ENCODE measurements at places on chromosomes 2 and 18. TPM values are rescaled to one million over a fixed set of nuclear protein-coding genes. Genes with fewer than 3 reads are reported as not detected.

Gene COL4A3
- under 0.01 TPM for polyA plus RNA-seq

- no peaks in the 10 kb centered on the region for H3K36me3 ChIP-seq
- no peak for DNase-seq
- H3K4me3 ChIP-seq: no peak overlapping the region
- no peaks in the 10 kb centered on the region for H3K4me1 ChIP-seq
Measured at GRCh38 chr18:42861271-42861670, 254.2 kb downstream of the RIT2 start.

DNA sequence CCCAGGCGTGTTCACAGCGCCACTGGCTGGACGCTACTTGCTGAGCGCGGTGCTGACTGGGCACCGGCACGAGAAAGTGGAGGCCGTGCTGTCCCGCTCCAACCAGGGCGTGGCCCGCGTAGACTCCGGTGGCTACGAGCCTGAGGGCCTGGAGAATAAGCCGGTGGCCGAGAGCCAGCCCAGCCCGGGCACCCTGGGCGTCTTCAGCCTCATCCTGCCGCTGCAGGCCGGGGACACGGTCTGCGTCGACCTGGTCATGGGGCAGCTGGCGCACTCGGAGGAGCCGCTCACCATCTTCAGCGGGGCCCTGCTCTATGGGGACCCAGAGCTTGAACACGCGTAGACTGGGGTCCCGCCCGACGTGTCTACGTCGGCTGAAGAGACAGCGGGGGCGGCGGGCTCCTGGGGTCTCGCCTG is 891 bp upstream of the KHK start:
- peak overlapping the region; percentile 94 for H3K27ac ChIP-seq
- peak; percentile 94 for DNase-seq
- peak overlapping the region; percentile 58 for H3K4me3 ChIP-seq

DNA sequence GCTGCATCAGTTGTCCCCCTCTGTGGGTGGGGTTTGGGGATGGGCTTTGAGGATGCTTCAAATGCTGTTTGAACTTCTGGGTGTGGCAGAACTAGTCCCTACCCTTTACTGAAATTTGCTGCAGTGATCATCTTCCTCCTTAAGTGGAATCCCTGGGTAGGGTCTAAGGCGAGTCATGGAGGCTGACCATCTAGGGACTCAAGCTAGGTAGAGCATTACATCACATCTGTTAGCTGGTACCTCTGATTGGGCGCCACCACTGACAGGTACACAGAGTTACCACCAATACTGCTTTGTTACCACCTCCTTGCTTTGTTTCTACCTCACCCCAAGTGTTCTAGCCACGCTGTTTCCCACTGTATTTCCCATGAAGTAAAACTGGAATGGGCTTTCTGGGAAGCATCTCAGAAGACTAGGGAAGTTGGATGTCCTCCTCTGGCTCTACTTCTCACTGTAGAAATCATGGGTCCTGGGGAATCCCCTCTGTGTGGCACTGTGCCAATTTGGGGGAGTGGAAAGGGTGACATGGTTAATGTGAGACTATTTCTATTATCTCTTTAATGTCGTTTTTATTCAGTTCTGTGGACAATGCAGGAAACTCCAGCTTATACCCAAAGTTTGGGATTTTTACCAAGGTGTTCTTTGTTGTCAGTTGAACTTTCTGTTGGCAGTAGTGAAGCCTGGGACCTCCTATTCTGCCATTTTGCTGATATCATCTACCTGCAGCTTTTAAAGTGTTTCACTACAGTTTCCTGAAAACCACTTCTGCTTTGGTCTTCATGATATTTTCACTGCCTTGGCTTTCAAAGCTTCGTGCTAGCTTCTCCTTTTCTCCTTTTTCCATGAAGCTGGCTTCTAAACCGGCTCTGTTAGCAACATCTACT is 14.5 kb upstream of the SULT1C4 start:
- no peaks in the 10 kb centered on the region for H3K36me3 ChIP-seq
- H3K4me3 ChIP-seq: no peak overlapping the region
- H3K27me3 ChIP-seq: no peaks in the 10 kb centered on the region
- H3K4me1 ChIP-seq: no peaks in the 10 kb centered on the region
- H3K27ac ChIP-seq: no peak overlapping the region

Data from sigmoid colon (tissue), 7 donors.